ENCODE measurements at places on chromosomes 1 and 21. TPM values are rescaled to one million over a fixed set of nuclear protein-coding genes. Genes with fewer than 3 reads are reported as not detected.

HAPLN2 gene
- 0.98 TPM for total RNA-seq

MFSD2A gene
- 18.7 TPM for total RNA-seq

SELP gene
- 0.49 TPM for total RNA-seq

HSPB7 gene
- not detected for total RNA-seq

EPHA10 gene
- 8.9 TPM for total RNA-seq

GBP1 gene
- total RNA-seq: 0.49 TPM

DENND2C gene
- 1.5 TPM for total RNA-seq
